T-helper 2 cell (primary cell): ENCODE measurements at places on chromosomes 11 and 22.

- DNase-seq: no peak
Measured at GRCh38 chr11:83818349-83818748, 532.2 kb upstream of the CCDC90B start.

DNA sequence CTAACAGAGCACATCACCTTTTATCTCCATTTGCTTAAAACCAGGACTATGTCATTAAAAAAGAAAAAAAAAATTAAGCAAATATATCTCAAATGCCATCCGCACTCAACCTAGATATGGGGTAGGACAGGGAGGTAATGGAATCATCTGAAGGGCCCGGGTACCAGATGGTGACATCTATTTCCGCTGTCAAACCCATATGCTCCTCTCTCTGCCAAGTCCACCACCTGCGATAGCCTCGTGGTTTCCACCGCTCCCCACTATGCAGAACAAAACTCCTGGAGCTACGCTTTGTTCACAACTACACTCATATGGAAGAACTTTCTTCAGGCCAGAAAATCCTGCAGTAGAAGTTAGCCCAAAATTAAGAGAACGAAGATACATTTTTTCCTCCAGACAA is 31.4 kb downstream of the FEZ1 start:
- DNase-seq: no peak

DNA sequence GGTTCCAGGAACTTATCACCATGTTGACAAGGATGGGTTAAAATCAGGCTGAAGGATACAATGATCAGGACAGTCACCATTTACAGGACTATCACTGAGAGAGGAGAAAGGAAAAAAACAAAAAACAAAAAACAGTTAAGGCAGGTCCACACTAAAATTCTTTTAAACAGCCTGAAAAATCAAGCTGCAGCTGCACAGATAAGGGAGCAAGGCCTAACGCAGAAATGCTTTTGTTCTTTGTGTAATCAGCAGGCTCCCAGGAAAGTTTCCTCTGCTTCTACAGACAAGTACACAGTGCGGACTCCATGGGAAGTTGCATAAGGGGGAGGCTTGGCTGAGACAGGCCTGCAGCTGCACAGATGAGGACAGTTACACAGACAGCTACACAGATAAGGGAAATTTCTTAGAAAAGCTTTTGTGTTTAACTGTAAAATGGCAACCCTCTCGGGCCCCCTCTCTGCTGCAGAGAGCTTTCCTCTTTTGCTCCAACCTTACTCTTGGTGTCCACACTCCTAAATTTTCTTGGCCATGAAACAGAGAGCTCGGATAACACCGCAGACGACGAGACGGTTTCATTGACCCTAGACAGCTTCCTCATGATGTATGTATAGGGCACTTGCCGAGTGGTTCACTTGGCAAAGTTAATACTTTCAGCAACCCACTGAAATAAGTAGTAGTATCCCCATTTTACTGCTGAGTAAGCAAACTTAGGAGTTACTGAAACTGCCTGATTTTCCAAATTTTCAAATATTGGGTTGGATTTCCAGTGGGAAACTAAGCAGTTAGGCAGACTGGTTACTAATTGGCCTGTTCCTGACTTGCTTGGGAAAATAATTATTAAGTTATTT is 45.5 kb downstream of the PIWIL3 start:
- no peak for DNase-seq

DNA sequence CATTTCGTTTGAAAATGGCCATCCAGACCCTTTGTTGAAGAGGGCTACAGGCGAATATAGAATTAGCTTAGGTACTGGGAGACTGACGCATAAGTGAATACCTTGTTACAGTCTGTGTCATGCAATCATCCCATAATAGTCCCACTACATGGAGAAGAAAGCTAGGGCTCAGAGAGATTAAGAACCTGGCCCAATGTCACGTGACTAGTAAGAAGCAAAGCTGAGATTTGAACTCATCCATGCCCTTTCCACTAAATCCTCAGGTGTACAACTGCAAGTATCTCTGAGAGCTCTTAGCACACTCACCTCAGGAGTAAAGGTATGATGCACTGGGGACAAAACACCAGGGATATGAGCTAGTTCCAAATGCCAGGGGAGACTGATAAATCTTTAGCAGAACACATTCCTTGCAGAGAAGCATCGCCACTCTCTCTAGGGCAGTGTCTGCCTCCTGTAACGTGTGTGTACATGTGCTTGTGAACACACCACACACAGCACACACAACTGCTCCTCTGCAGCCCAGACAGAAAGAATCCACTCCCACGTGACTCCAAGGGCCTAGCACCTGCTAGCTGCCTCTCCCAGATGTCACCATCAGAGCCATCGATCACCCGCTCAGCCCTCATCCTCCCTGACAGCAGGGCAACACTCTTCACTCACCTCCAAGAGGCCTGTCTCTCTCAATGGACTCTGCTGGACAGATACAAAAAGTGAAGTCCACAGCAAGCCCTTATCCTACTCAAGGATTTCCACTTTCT is 402.8 kb downstream of the NXPE2 start:
- no peak for DNase-seq

DNA sequence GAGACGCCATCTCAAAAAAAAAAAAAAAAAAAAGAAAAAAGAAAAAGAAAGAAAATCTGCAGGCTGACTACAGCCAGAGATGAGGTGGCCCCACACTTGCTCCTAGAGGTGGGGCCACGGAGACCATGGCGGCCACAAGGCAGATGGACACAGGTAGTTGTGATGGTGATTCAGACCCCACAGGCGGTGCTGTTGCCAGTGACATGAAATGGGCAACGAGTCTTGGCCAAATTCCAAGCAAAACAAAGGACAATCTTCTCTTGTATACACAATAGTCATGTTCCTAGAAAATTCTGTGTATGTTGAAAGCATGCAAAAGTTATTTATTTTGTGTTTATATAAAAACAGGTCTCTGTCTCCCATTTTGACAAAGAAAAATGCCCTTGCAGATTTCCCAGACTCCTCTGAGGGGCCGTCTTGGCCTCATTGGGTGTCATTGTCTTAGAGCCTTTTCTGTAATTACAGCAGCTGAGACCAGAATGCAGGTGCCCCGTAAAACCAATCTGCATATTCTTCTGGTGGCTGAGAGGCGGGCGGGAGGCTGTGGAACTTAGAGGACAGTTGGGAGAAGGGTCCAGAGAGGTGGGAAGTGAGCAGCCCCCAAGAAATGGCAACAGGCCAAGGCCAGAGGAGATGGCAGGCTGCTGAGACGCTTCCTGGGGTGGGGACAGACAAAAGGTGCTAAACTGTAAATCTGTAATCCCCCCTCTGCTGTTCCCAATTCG is 22.5 kb upstream of the DAGLA start:
- no peak for DNase-seq

- no peak for DNase-seq
Measured at GRCh38 chr11:30740091-30740490, 153.9 kb upstream of the MPPED2 start.

- no peak for DNase-seq
Measured at GRCh38 chr11:24453129-24453718, 43.6 kb upstream of the LUZP2 start.

- DNase-seq: no peak
Measured at GRCh38 chr22:49329636-49330035, 498.0 kb downstream of the BRD1 start.

DNA sequence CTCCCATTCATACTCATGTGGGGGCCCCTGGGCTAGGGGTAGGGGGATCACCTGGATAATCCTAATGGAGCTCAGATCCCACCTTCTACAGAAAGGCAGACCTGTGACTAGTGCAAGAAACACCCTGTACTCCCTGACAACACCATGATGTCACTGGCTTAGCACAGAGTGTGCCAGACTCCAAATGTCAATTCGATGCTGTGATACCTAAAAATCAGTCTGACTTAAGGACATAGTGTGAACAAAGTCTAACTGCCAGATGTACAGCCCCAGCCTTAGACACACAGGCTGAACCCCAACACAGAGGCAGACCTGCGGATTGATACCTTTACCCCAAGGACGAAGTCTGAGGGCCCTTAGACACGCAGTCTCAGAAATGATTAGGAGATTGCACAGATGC is 8.5 kb downstream of the ABCC8 start:
- DNase-seq: no peak

GRCh38 chr11:42329929-42330565 is 870.6 kb upstream of the LRRC4C start:
- DNase-seq: no peak

- DNase-seq: no peak
Measured at GRCh38 chr22:20816559-20816958, 42.1 kb downstream of the PI4KA start.
